Osteocyte (in vitro differentiated cells): ENCODE measurements at places on chromosomes 4 and X. TPM values are rescaled to one million over a fixed set of nuclear protein-coding genes. Genes with fewer than 3 reads are reported as not detected.

DNA sequence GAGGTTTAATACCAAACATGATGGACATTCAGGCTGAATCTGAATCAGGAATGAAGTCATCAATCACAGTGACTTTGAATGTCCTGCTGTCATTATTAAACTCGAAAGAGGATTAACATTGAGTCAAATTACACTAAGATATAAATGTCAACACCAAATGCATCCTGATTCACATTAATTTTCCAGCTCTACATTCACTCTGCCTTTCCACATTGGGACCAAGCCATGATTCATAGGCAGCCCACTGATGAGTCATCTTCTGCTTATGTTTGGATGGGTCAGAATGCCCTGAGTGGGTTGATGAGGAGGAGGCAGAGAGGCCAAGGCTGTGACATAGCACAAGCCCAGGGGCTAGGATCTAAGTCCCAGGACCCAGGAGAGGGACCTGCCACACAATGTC lies 247.6 kb upstream of the RPS6KA3 start:
- H3K4me1 ChIP-seq: peaks cover 33% of the 10 kb centered on the region
- H3K4me3 ChIP-seq: no peak overlapping the region
- no peak for DNase-seq
- no peak overlapping the region for H3K27ac ChIP-seq

Gene PGM2
- total RNA-seq: 19.8 and 25.8 TPM in 2 replicates

- peaks cover 34% of the 10 kb centered on the region for H3K4me1 ChIP-seq
- peaks cover 4% of the 10 kb centered on the region for H3K27me3 ChIP-seq
- no peak for DNase-seq
- no peak overlapping the region for H3K27ac ChIP-seq
- no peaks in the 10 kb centered on the region for H3K36me3 ChIP-seq
These were observed 166.8 kb downstream of the BTC start for GRCh38 chr4:74627504-74627903.

DNA sequence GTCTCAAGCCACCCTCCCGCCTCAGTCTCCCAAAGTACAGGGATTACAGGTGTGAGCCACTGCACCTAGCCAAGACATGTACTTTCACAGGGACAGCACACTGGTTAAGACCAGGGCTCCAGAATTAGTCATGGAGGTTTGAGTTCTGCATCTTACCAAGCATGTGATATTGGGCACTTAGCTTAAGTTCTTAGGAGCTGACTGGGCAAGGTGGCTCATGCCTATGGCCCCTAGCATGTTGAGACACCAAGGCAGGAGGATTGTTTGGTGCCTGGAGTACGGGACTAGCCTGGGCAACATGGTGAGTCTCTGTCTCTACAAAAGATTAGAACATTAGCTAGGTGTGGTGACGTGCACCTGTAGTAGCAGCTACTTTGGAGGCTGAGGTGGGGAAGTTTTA lies 2.6 kb upstream of the TMEM192 start:
- H3K4me3 ChIP-seq: no peak overlapping the region
- no peaks in the 10 kb centered on the region for H3K27me3 ChIP-seq
- H3K27ac ChIP-seq: no peak overlapping the region

Gene FAM47A
- total RNA-seq: not detected in 2 replicates

- H3K36me3 ChIP-seq: no peaks in the 10 kb centered on the region
- no peak overlapping the region for H3K4me3 ChIP-seq
- H3K4me1 ChIP-seq: no peaks in the 10 kb centered on the region
- peaks cover 2% of the 10 kb centered on the region for H3K27me3 ChIP-seq
- no peak for DNase-seq
These were observed 139.6 kb downstream of the CRLF2 start for GRCh38 chrX:1072637-1073377.

- no peak overlapping the region for H3K27ac ChIP-seq
- H3K4me1 ChIP-seq: peaks cover 9% of the 10 kb centered on the region
- no peaks in the 10 kb centered on the region for H3K36me3 ChIP-seq
- H3K4me3 ChIP-seq: no peak overlapping the region
- no peaks in the 10 kb centered on the region for H3K27me3 ChIP-seq
These were observed 41.9 kb upstream of the PDGFRA start for GRCh38 chr4:54187148-54187547.

DNA sequence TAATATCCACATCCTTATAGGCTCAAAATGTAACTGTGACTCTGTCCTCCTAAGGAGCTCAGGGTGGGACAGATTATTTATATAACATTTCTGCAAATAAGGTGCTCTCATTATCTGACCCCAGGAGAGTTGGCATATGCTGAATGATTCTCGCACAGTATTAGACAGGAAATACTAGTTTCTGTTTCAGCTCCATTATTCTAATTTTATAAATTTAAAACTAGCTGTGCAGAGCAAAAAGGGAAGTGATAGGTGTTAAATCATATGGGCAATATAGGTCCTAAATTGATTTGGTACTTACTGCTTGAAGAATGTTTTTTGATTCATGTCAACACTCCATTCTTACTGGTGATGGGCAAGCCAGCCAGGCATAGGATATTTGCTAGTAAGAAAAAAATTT lies 141.5 kb downstream of the GLRA2 start:
- no peak for DNase-seq
- no peaks in the 10 kb centered on the region for H3K27me3 ChIP-seq
- no peaks in the 10 kb centered on the region for H3K36me3 ChIP-seq
- H3K4me3 ChIP-seq: no peak overlapping the region

Gene PRR32
- not detected in 2 replicates for total RNA-seq

Gene NUDT10
- total RNA-seq: 0.39 and 0.59 TPM in 2 replicates

- no peak for DNase-seq
- peaks cover 8% of the 10 kb centered on the region for H3K36me3 ChIP-seq
- H3K4me1 ChIP-seq: peaks cover 2% of the 10 kb centered on the region
- no peaks in the 10 kb centered on the region for H3K27me3 ChIP-seq
- no peak overlapping the region for H3K4me3 ChIP-seq
These were observed 18.8 kb downstream of the IL3RA start for GRCh38 chrX:1355131-1356046.

- no peak overlapping the region for H3K27ac ChIP-seq
- H3K36me3 ChIP-seq: peaks cover 11% of the 10 kb centered on the region
- no peak for DNase-seq
- peaks cover 21% of the 10 kb centered on the region for H3K4me1 ChIP-seq
- no peaks in the 10 kb centered on the region for H3K27me3 ChIP-seq
These were observed 45.5 kb downstream of the GLRB start for GRCh38 chr4:157121401-157121800.

Gene CDKL2
- 2.3 and 5.0 TPM in 2 replicates for total RNA-seq

Gene PNMA5
- not detected in 2 replicates for total RNA-seq

DNA sequence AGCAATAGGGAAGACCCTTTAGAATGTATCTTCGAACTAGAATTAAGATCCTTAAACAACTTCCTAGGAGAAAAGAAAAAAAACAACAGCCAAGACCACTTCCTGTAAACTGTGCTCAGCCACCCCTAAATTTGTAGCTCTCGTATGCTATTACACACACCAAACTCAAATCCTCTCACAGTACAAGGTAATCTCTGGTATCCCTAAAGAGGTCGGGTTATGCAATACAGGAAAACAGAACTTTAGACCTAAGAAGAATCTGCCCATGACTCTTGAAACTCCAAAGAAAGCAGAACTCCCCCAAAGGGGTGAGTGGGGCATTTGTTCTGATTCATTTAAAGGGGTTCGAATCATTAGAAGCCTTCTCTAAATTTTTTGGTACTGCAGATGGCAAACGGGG lies 170.9 kb upstream of the CASK start:
- H3K4me1 ChIP-seq: peaks cover 10% of the 10 kb centered on the region
- no peaks in the 10 kb centered on the region for H3K27me3 ChIP-seq
- H3K27ac ChIP-seq: peak overlapping the region; percentile 1
- no peaks in the 10 kb centered on the region for H3K36me3 ChIP-seq

DNA sequence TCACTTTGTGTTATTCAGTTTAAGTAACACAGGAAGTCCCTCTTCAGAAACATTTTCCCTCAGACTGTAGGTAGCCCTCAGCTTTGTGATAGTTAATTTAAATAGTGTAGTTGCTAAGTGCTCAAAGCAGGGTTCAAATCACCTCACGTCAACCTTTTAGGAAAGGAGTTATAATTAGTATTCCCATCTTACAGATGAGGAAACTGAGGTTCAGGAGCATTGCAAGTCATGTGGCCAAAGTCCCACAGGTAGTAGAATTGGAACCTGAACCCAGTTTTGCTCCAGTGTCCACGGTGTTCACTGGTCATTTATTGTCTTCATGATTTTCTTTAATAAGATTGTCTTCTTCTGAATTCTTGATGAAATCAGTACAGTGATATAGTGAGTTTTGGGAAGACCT lies 4.3 kb upstream of the DCHS2 start:
- H3K36me3 ChIP-seq: no peaks in the 10 kb centered on the region
- H3K27ac ChIP-seq: no peak overlapping the region
- DNase-seq: no peak

DNA sequence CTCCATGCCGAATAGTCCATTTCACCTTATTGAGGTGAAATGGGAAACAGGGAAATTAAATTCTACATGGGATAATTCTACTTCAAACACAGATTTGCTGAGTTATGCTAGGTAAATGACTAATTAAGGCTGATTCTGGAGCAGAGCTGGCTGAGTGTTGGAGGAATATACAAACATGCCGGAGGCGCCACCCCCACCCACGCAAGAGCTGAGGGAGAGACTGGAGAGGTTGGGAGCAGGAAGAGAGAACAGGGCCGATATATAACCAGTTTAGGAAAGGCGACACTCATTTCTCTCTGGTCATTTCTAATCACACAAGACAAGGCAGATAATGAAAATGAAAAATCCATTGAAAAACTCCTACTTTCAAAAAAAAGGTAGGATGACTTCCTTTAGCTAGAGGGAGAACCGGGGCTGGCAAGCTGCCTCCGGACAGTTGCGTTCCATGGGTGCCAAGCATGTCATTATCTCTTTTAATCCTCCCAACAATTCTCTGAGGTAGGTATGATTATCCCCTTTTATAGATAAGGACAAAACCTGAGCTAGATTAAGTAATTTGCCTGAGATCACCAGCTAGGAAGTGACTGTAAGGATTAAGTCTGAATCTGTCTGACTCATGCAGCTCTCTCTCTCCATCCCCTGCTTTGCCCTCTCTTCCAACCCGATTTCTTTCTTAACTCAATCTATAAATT lies 27.6 kb upstream of the CFAP299 start:
- H3K4me1 ChIP-seq: peaks cover 19% of the 10 kb centered on the region
- H3K27ac ChIP-seq: no peak overlapping the region
- no peaks in the 10 kb centered on the region for H3K36me3 ChIP-seq
- no peaks in the 10 kb centered on the region for H3K27me3 ChIP-seq

- no peak for DNase-seq
- H3K4me3 ChIP-seq: peak overlapping the region; percentile 53
- H3K4me1 ChIP-seq: peaks cover 6% of the 10 kb centered on the region
- H3K36me3 ChIP-seq: no peaks in the 10 kb centered on the region
- H3K27me3 ChIP-seq: no peaks in the 10 kb centered on the region
These were observed 132.4 kb upstream of the USP9X start for GRCh38 chrX:40952855-40953254.

- no peak overlapping the region for H3K27ac ChIP-seq
- peaks cover 11% of the 10 kb centered on the region for H3K27me3 ChIP-seq
- H3K4me3 ChIP-seq: no peak overlapping the region
- H3K36me3 ChIP-seq: no peaks in the 10 kb centered on the region
These were observed 30.7 kb upstream of the SMARCA5 start for GRCh38 chr4:143482840-143483239.

Gene PAGE1
- total RNA-seq: not detected in 2 replicates

Gene PLAC8
- total RNA-seq: not detected in 2 replicates

DNA sequence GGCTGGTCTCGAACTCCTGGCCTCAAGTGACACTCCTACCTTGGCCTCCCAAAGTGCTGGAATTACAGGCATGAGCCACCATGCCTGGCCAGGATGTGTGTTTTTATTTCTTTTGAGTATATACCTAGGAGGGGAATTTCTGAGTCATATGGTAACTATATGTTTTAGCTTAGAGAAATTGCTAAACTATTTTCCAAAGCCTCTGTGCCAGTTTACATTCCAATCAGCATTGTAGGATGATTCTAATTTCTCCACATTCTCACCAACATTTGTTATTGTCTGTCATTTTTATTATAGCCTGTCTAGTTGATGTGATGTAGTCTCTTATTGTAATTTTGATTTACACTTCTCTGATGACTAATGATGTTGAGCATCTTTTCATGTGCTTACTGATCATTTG lies 1576.0 kb downstream of the RPA4 start:
- no peaks in the 10 kb centered on the region for H3K27me3 ChIP-seq
- H3K4me1 ChIP-seq: no peaks in the 10 kb centered on the region
- no peaks in the 10 kb centered on the region for H3K36me3 ChIP-seq
- H3K4me3 ChIP-seq: no peak overlapping the region
- DNase-seq: no peak
- H3K27ac ChIP-seq: no peak overlapping the region

GRCh38 chr4:8665406-8666360 lies 73.1 kb downstream of the CPZ start:
- DNase-seq: no peak
- no peak overlapping the region for H3K4me3 ChIP-seq
- no peak overlapping the region for H3K27ac ChIP-seq
- no peaks in the 10 kb centered on the region for H3K4me1 ChIP-seq

DNA sequence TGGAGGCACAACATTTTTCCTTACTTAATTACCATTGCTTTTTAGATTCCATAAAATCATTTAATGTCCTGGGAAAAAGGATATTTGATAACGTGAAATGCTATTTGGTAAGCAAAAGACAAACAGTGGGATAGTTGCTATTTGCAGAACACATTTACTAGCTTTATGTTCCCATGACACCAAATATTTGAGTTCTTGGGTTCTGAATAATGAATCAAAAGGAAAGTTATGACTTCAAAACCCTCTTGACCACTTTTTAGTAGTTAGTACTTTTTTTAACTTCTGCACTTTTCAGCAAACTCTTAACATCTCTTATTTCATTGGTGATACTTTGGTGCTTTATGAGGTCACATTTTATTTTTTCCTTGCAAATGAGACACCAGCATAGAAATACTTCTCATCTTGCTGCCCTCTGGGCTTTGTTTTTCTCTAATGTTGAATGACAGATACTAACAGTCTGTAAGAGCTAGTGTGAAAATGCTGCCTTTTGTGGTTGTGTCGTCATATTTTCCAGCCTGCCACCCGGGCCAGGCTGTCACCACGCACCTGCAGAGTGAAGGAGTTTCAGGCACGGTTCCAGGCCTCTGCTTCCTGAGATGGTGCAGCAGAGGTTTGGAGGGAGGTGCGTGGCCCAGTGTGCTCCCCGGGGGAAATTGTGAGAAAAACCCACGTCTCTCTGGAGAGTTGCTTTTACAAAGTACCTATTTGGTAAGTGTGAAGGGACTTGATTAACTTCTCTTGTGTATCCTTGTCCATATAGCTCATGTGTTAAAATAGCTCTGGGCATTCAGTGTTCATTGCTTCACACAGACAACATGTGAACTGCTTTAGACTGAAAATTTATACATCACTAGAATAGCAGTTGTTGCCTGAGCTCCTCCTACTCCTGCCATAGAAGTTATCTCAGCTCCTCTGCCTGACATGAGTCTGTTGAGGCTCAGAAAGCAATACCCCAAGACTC lies 34.7 kb downstream of the MSL3 start:
- no peak overlapping the region for H3K27ac ChIP-seq
- no peak overlapping the region for H3K4me3 ChIP-seq
- no peaks in the 10 kb centered on the region for H3K4me1 ChIP-seq
- no peaks in the 10 kb centered on the region for H3K36me3 ChIP-seq
- DNase-seq: no peak

GRCh38 chrX:2717312-2717711 lies 26.2 kb downstream of the CD99 start:
- H3K36me3 ChIP-seq: peaks cover 47% of the 10 kb centered on the region
- H3K27ac ChIP-seq: no peak overlapping the region
- no peaks in the 10 kb centered on the region for H3K27me3 ChIP-seq
- DNase-seq: no peak
- no peak overlapping the region for H3K4me3 ChIP-seq
- no peaks in the 10 kb centered on the region for H3K4me1 ChIP-seq
